ENCODE measurements at places on chromosomes 3 and 15. TPM values are rescaled to one million over a fixed set of nuclear protein-coding genes. Genes with fewer than 3 reads are reported as not detected.
A peak's percentile ranks its signal among the peaks of the same experiment; 100 is the strongest.

DNA sequence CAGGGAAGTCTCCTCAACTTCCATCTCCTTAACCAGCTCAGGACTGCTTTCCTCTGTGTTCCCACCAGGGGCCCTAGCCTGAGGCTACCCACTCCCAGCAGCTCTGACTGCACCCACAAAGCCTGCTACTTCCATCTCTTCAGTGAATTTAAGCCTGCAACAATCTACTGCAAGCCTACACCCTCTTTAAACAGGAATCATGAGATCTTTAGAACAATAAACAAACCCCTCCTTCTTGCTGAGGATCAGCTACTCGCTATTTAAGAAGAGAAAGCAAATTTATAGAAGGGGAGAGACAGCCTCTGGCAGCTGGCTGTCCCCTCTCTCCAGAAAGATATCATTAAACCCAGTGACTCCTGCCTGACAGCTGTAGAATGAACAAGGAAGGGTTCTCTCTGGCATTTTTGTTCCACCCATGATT lies 51.9 kb downstream of the ARHGAP31 start:
- H3K27me3 ChIP-seq, result no peaks in the 10 kb centered on the region
- H3K36me3 ChIP-seq, result no peaks in the 10 kb centered on the region
- DNase-seq, result no peak
- no peak overlapping the region for H3K4me3 ChIP-seq
- peak overlapping the region; percentile 44 for H3K27ac ChIP-seq

DNA sequence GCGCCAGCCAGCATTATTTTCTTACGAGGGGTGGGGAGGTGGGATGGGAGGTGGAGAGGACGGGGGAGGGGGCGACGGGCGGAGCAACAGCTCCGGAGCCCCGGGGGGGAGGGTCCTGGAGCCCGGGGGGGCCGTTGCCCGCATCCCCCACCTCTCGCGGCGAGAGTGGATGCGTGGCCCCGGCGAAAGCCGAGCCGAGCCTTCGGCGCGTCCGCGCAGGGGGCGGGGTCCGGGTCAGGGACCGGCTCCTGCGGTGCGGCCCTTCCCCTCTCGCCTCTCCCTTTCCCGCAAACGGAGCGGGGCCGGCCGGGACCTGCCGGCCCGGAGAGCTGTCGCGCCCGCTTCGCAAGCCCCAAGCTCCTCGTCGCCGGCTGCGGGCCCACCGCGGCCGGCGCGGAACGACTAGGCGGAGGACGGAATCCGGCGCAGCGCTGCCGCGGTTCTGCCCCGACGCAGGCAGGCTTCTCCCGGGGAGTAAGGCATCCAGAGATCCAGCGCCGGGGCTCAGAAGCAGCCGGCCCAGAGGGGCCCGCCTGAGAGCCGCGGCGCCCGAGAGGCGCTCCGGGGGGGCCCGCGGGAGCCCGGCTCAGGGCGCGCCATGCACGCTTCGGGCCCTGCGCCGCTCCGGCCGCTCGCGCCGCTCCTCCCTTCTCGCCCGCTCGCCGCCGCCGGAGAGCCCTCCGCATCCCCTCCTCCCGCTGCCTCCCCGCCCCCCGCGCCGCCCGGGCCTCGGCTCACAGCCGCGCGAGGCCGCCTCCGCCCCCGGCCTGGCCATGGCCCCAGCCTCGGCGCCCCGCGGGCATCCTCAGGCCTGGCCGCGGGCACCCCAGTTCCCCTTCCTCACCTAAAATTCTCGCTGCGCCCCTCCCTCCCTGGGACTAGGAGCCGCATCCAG lies 459 bp upstream of the ADCY5 start:
- no peaks in the 10 kb centered on the region for H3K36me3 ChIP-seq
- H3K27me3 ChIP-seq, result peaks cover 9% of the 10 kb centered on the region
- H3K4me3 ChIP-seq, result peak overlapping the region; percentile 47
- H3K27ac ChIP-seq, result peak overlapping the region; percentile 74

DNA sequence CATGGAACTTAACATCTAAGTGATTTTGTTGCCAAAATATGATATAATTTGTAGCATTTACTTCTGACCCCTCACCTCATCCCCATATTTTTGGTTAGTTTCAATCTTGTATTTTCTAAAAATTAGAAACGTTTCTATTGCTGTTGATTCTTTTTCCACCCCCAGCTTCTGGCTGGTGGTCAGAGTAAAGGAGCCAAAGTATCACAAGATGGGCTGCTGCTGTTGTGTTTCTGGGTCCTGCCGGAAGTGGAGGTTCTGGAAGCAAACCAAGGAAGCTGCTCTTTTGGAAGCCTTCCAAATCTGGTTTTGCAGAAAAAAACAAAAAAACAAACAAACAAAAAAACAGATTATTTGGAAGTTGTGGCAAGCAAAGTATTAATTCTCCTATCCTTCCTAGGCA lies 221.1 kb upstream of the P2RY1 start:
- H3K4me1 ChIP-seq, result no peaks in the 10 kb centered on the region
- no peak overlapping the region for H3K27ac ChIP-seq

DNA sequence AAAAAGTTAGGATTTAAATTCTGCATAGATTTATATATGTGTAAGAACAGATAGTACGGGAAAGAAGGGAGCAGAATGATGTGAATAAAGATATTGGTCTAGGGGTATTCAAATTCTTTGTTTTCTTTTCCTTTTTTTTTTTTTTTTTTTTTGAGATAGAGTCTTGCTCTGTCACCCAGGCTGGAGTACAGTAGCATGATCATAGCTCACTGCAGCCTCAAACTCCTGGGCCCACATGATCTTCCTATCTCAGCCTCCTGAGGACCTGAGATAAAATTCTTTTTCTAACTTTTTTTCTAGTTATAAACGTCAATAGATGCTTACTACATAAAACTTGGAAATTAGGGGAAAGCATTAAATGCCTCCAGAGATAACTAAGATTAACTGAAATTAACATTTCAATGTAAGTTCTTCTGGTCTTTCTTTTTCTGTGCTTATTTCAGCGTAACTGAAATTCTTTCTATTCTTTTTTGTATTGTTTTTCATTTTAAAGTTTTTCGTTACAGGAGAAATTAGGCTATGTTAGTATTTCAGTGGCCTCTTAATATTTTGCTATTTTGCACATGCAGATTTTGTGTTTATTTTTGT lies 29.2 kb downstream of the UBE2Q2 start:
- H3K27me3 ChIP-seq, result no peaks in the 10 kb centered on the region
- no peaks in the 10 kb centered on the region for H3K4me1 ChIP-seq
- no peak overlapping the region for H3K4me3 ChIP-seq
- peaks cover 8% of the 10 kb centered on the region for H3K36me3 ChIP-seq
- H3K27ac ChIP-seq, result no peak overlapping the region
- no peak for DNase-seq

DNA sequence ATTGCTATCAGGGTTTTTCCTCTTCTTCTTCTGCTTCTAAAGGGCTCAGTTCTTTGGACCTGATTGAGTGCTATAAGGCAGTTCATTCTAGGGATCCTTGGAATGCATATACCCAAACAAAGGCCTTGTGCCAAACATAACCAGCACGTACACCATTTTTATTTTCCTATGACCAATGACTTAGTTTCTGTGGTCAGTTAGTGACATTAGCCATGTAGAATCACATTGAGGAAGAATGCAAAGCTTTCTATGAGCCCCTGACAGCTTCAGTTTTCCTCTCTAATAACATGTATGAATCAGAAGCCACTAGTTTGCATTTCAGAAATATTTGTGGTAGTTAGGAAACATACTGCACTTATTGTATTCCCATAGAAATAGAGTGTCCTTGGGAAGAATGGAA lies 240.0 kb downstream of the THRB start:
- H3K4me1 ChIP-seq, result no peaks in the 10 kb centered on the region
- no peaks in the 10 kb centered on the region for H3K36me3 ChIP-seq
- H3K27ac ChIP-seq, result no peak overlapping the region
- no peaks in the 10 kb centered on the region for H3K27me3 ChIP-seq

ITIH1 gene
- total RNA-seq, result 0.54 TPM

MFN1 gene
- total RNA-seq, result 50.3 TPM

C3orf18 gene
- 5.2 TPM for total RNA-seq

TGFBR2 gene
- total RNA-seq, result 327 TPM

GRAMD2A gene
- 52.4 TPM for total RNA-seq
